ENCODE measurements at places on chromosomes 5 and 9. TPM values are rescaled to one million over a fixed set of nuclear protein-coding genes. Genes with fewer than 3 reads are reported as not detected.

DNA sequence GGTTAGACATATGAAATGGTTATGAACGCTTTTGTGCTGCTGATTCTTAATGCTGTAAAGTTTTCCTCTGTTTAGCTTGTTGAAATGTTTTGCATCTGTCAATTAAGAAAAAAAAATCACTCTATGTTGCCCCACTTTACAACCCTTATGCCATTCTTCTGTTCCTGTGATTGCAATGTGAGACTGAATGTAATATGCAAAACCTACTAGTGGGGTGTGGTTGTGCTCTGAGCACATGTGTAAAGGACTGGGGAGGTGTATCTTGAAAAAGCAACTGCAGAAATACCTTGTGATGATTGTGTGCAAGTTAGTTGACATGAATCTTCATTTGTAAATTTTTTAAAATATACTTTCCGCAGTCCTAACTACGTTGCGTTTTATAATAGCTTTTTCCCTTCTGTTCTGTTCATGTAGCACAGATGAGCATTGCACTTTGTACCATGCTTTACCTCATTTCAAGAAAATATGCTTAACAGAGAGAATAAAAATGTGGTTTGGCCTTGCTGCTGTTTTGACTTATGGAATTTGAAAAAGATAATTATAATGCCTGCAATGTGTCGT lies 357.0 kb upstream of the PIK3R1 start:
- no peaks in the 10 kb centered on the region for H3K36me3 ChIP-seq

The BARHL1 gene
- not detected for total RNA-seq

DNA sequence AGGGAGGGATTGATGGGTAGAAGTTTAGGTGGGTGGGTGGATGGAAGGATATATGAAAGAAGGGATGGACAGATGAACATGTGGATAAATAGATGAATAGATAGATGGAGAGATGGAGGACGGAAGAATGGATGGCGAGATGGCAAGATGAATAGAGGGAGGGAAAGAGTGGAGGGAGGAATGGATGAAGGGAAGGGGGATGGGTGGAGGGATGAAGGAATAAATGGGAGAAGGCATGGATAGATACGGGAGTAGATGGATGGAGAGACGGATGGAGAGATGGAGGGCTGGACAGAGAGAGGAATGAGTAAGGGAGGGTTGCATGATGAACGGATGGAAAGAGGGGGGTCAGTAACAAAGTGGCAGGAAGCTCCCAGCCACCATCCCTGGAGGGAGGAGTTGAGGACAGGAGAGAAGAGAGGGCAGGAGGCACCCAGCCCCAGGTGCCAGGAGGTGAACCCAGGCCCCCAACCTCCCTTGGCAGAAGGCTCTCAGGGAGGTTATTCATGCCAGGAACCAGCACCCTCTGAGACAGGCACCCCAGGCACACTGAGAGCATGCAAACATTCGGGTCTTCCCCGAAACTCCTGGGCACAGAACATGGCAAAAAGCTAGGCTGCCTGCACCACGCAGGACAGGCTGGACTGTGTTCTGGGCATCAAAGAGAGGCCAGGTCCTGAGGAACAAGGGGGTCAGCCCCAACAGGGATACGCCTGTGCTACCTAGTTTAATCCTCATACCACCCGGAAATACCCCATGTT lies 9.1 kb downstream of the SARDH start:
- H3K27me3 ChIP-seq = peaks cover 1% of the 10 kb centered on the region
- no peak overlapping the region for H3K27ac ChIP-seq
- no peaks in the 10 kb centered on the region for H3K36me3 ChIP-seq
- no peak for DNase-seq

DNA sequence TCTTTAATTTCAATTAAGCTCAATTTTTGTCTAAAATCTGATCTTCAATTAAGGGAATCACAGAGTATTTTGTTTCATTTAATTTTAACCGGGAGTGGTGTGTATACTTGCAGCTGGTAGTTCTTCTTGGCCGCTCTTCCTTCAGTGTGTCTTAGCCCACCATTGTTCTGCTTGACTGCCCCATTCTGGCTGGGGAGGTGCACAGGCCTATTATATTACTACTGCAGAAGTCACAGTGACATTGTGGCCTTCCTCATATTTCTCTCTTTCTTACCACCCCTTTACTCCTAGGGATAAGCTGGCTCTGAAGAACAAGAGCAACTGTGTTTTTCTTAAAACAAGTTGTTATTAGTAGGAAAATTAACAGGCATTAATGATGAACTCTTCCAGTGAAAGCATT lies 123.7 kb downstream of the ATG10 start:
- H3K36me3 ChIP-seq = no peaks in the 10 kb centered on the region
- no peaks in the 10 kb centered on the region for H3K27me3 ChIP-seq
- H3K27ac ChIP-seq = no peak overlapping the region
- no peak overlapping the region for H3K4me3 ChIP-seq
- no peak for DNase-seq

DNA sequence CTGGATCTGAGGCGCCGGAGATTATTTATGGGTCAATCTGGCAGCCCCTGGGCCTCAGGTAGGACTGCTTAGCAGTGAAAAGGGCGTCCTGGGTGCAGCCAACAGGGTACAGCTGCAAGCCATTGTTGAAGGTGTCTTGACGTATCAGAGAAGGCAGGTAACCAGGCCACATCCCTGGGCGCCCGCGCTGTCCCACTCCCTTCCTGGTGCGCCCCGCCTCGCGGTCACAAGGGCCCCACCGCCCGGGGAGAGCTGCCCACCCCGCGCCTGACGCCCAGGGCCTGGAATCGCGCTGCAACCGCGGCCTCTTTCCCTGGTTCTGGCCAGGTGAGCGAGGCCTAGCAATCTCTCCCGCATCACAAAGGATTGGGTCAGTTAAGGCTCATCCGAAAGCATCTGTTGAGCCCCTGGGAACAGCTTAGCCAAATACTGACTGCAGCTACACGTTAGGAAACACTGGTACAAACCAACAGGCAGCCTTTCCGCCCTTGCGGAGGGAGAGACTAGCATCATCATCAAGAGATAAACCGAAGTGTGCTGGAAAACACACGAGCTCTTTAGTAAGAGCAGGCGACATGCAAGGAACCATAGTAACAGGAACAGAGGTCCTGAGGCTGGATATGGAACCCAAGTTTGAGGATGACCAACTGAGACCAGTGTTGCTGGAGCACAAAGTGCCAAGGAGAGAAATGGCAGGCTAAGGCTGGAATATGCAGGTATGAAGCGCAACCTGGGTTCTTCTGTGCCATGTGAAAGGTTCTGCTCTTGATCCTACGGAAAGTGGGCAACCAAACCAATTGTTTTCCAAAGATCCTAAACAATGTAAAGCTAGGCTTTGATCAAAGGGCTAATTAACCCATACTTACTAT lies 3.6 kb downstream of the RPS23 start:
- H3K4me1 ChIP-seq = no peaks in the 10 kb centered on the region
- no peak overlapping the region for H3K27ac ChIP-seq
- H3K36me3 ChIP-seq = peaks cover 24% of the 10 kb centered on the region
- H3K4me3 ChIP-seq = no peak overlapping the region

The PGM5 gene
- 14.7 TPM for total RNA-seq

The RGP1 gene
- total RNA-seq = 10.2 TPM

DNA sequence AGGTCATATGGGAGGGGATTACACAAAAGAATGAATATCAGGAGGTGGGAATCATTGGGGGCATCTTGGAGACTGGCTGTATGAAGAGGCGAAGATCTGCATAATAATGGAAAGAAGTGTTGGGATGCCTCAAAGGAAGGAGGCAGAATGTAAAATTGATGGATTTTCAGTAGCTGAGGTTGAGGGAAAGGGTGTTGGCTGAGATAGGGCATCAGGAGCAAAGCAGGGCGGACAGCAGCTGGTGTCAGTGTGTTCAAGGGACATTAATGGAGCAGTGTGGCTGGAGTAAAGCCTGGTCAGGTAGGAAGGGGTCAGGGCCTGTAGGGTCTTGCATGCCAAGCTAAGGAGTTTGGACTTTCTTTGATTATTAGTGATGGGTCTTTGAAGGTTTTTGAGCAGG lies 65.2 kb upstream of the TNFAIP8 start:
- no peak for DNase-seq
- H3K27ac ChIP-seq = no peak overlapping the region
- H3K27me3 ChIP-seq = no peaks in the 10 kb centered on the region

The CCDC69 gene
- total RNA-seq = 0.56 TPM

The LCN9 gene
- total RNA-seq = not detected

DNA sequence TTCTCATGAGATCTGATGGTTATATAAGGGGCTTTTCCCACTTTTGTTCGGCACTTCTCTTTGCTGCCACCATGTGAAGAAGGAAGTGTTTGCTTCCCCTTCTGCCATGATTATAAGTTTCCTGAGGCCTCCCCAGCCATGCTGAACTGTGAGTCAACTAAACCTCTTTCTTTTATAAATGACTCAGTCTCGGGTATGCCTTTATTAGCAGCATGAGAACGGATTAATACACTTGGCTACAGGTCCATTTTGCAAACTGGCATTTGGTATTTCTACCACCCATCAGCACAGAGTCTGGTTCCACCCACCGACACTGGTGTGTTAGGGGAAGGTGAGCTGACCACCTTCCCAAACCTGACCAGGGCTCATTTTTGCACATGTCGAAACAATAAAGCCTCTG lies 47.9 kb upstream of the RARS1 start:
- no peak overlapping the region for H3K4me3 ChIP-seq
- no peaks in the 10 kb centered on the region for H3K27me3 ChIP-seq
- H3K4me1 ChIP-seq = 0 out of 2 replicates have a peak, but pooled peaks cover 4% of the 10 kb centered on the region
- no peaks in the 10 kb centered on the region for H3K36me3 ChIP-seq

- no peak overlapping the region for H3K27ac ChIP-seq
- H3K4me1 ChIP-seq = no peaks in the 10 kb centered on the region
- H3K27me3 ChIP-seq = no peaks in the 10 kb centered on the region
- H3K4me3 ChIP-seq = no peak overlapping the region
- no peaks in the 10 kb centered on the region for H3K36me3 ChIP-seq
These were observed 229.0 kb upstream of the PANK3 start for GRCh38 chr5:168808051-168808616.

- no peak overlapping the region for H3K4me3 ChIP-seq
- H3K27me3 ChIP-seq = peaks cover 48% of the 10 kb centered on the region
- no peak overlapping the region for H3K27ac ChIP-seq
- DNase-seq = no peak
- H3K4me1 ChIP-seq = no peaks in the 10 kb centered on the region
These were observed 15.8 kb upstream of the NEURL1B start for GRCh38 chr5:172624996-172625964.

GRCh38 chr9:84681516-84682285 lies 12.2 kb downstream of the NTRK2 start:
- DNase-seq = no peak
- no peak overlapping the region for H3K27ac ChIP-seq
- H3K36me3 ChIP-seq = no peaks in the 10 kb centered on the region
- H3K4me3 ChIP-seq = no peak overlapping the region

- peak; percentile 28 for DNase-seq
- H3K27me3 ChIP-seq = no peaks in the 10 kb centered on the region
- H3K4me1 ChIP-seq = no peaks in the 10 kb centered on the region
- H3K4me3 ChIP-seq = no peak overlapping the region
These were observed 387.1 kb downstream of the PDE4D start for GRCh38 chr5:59506285-59506877.

DNA sequence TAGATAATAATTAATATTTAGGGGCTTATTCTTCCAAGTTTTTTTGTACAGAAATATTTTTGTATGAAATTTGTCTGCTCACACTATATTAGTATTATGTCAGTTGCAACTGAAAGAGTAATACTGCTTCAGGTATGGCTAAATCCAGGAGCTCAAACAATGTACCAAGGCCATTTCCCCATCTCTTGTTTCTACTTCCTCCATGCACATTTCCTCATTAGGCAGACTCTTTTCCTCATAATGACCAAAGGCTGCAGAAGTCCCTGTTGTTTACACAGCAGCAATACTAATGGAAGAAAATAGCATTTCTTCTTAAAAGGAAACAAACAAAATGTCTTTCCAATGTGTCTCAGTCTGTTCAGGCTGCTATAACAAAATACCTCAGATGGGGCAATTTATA lies 9.2 kb upstream of the OTULINL start:
- peaks cover 11% of the 10 kb centered on the region for H3K27me3 ChIP-seq
- H3K27ac ChIP-seq = no peak overlapping the region
- no peaks in the 10 kb centered on the region for H3K36me3 ChIP-seq
- H3K4me1 ChIP-seq = no peaks in the 10 kb centered on the region

The MSMP gene
- total RNA-seq = not detected

DNA sequence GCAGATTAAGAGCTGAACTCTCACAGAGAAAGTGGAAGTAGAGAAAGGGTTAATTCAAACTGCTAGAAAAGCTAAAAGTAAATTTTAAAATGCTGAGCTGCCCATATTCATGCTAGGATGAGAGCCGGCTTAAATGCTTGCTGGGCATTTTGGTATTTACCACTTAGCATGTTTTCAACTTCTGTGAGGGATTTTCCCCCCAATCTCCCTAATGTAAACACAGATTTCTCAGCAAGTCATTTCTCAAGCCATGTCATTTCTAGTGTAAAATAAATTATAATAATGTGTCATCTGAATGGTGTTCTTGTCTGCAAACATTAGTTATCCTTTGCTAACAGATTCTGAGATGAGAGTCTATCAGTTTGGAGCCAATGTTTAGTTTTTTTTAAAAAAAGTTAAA lies 22.3 kb downstream of the RPS23 start:
- H3K4me1 ChIP-seq = peaks cover 1% of the 10 kb centered on the region
- no peak overlapping the region for H3K27ac ChIP-seq
- DNase-seq = no peak
- H3K4me3 ChIP-seq = no peak overlapping the region

DNA sequence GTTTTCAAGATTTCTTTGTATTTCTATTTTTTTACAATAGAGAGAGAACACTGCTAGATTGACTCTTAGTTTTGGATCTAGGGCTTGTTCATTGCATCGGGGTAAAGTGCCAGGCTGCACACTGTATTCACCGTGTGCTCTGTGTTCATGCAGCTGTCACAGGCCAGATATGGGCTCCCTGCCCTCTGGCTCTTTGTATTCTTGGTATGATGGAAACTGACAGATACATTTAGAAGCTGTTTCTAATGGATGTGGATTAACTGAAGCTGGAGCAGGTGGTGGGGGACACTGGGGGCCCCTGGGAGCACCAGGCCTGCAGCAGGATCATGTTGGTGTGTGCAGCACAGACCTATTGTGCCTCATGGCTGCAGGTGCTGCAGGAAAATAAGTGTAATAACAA lies 28.0 kb downstream of the SLC36A1 start:
- H3K36me3 ChIP-seq = peaks cover 19% of the 10 kb centered on the region
- no peaks in the 10 kb centered on the region for H3K27me3 ChIP-seq
- H3K4me3 ChIP-seq = no peak overlapping the region

The CSF1R gene
- 0.36 TPM for total RNA-seq

DNA sequence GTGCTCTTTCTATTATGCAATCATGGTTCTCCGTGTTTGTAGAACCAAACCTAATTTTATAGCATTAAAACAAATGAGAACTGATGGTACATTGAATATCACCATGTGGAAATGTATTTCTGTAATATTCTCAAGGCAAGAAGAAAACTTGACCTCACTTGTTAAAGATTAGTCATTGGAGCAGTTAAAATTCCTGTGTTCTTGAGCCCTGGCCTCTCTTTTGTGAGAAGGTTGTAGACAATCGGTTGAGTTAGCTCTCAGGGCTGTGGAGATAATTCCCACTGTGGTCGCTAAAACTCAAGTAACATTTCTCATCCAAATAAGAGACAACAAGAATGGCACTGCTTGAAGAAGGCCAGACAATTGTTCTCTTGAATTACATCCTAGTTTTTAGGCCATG lies 216.0 kb upstream of the KLF4 start:
- no peak overlapping the region for H3K27ac ChIP-seq
- no peaks in the 10 kb centered on the region for H3K27me3 ChIP-seq
- H3K4me1 ChIP-seq = peaks cover 6% of the 10 kb centered on the region
- no peak for DNase-seq

The DPYSL3 gene
- total RNA-seq = 50.2 TPM

Data from IMR-90 (cell line).